ENCODE measurements at places on chromosomes 11 and 22.

- DNase-seq: peak; percentile 40
These were observed 10.2 kb upstream of the FCHSD2 start for GRCh38 chr11:73152086-73152853.

DNA sequence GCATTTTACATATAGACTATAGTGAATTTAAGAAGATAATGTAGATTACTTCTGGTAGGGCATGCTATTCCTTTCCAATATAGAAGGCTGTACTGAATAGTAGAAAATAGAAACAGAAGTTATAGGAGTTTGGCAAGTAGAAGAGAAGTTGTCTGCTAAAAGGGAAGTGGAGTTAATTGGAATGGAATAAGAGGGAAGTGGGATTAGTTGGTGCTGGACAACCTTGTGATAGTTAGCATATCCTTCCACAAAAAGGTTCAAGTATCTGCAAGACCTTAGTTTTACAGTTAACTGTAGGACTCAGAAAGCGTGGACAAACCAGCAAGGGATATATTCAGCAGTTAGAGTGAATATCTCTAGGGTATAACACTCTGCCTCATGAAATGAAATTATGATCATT lies 185.5 kb downstream of the SWAP70 start:
- no peak for DNase-seq

DNA sequence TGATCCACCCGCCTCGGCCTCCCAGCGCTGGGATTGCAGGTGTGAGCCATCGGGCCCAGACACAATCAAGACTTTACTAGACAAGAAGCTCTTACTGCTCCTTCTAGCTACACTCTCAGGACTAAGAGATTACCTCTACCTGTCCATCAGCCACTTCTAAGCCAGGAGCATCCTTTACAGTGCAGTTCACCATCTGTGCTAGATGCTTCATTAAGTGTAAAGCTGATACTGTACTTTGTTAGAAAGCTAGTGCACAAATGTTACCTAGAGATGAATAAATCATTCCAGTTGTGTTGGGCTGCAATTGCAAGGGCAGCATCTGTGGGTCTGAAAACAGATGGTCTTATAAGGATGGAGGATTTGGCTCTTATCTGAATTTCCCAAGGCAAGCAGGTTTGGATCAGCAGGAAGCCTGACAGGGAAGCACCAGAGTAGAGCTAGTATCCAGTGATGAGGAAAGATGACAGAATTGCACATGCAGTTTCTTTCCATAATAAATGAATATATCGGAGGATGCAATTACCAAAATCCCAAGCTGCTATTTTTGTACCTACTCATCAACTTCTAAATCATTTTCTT lies 58.3 kb downstream of the FAM168A start:
- DNase-seq: no peak

DNA sequence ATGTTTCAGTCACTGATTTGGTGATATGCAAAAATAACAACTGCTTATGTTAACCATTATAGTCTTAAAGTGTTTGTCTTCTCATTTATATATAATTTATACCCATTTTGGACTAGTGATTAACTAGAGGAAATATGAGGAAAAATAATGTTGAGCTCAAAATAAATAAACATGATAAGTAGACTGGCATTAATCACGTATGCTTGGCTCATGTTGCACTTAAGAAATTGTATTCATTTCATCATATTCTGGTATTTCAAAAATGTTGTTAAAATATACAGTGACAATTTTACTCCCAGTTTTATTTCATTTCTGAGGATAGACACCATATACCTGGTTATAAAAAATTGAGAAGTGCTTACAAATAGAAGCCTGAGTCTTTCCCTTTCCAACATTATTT lies 3.8 kb upstream of the OR10D3 start:
- DNase-seq: no peak

All from activated naive CD4-positive, alpha-beta T cell treated with anti-CD3 and anti-CD28 coated beads for 36 hours (primary cell).